ENCODE measurements at places on chromosomes 13 and 19.

- no peak for DNase-seq
Observed at GRCh38 chr13:40102360-40102727, 446.9 kb downstream of the COG6 start.

GRCh38 chr19:10766049-10766623, 48.3 kb downstream of the DNM2 start:
- DNase-seq = no peak

GRCh38 chr19:51296336-51297093, 14.9 kb upstream of the IGLON5 start:
- no peak for DNase-seq

DNA sequence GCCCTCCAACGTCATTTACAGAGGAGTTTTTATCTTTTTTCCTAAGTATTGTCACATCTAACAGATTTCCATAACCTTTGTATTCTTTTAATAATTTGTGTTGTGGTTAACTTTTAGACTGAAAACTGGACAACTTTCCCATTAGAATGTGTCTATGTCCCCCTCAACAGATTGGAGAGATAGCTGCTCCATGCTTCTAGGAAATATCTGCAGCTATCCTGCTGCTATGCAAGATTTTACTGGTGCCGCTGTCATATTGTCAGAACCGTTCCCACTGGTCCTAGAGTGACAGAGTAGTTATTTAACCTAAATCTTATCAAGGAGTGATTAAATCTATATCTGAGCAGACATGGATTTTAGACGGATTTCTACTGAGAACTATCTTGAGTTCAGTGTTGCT, 130.0 kb downstream of the MAB21L1 start:
- DNase-seq = no peak

- peak; percentile 4 for DNase-seq
Observed at GRCh38 chr13:44300895-44301638, 72.6 kb upstream of the SERP2 start.

GRCh38 chr19:35718345-35719041, 690 bp downstream of the KMT2B start:
- no peak for DNase-seq

GRCh38 chr19:4012092-4012974, 4.8 kb downstream of the PIAS4 start:
- DNase-seq = no peak

DNA sequence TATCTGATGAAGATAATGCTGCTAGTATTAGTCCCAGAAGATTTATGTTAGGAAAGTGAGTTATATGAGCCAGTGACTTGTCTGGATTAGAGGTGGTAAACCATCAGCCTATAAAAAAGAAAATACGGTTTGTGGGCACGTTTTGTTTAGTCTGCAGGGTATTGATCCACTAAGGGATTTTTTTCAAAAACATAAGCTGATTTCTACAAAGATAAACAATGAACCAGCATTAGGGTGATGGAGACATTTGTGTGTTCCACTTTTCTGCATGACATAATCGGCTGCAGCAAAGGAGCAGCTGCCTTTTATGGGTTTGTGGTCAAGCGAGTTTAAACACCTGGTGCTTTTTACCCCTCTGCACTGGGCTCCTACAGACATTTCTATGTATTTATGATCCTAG, 836.4 kb upstream of the GPC6 start:
- DNase-seq = no peak

GRCh38 chr19:50649433-50650391, at the start of gene C19orf81:
C19orf81 (plus strand) TSS chr19:50649445; CDS start chr19:50649445, 0 bp downstream.
- DNase-seq = no peak

DNA sequence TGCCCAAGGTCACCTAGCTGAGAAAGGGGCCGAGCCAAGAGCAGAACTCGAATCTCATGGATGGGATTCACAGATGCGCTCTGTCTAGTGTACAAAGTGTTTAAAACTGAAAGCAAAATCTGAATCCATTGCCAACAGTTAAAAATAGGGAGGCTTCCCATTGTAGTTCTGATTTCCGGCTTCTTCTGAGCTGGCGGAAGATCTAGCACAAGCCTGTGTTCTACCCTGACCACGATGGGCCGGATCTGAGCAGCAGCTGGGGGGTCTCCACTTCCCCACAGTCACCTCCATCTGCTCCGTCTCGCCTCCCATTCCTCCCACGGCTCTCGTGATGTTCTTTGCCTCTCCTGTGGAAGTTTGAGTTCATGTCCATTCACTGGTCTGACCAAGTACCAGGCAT, 2.4 kb downstream of the CACNG8 start:
- no peak for DNase-seq

GRCh38 chr19:34126966-34127365, 45.3 kb upstream of the LSM14A start:
- DNase-seq = no peak

- no peak for DNase-seq
Observed at GRCh38 chr19:53532362-53532761, 5.6 kb upstream of the ZNF331 start.

- no peak for DNase-seq
Observed at GRCh38 chr19:53086949-53087348, 16.3 kb downstream of the ZNF160 start.

DNA sequence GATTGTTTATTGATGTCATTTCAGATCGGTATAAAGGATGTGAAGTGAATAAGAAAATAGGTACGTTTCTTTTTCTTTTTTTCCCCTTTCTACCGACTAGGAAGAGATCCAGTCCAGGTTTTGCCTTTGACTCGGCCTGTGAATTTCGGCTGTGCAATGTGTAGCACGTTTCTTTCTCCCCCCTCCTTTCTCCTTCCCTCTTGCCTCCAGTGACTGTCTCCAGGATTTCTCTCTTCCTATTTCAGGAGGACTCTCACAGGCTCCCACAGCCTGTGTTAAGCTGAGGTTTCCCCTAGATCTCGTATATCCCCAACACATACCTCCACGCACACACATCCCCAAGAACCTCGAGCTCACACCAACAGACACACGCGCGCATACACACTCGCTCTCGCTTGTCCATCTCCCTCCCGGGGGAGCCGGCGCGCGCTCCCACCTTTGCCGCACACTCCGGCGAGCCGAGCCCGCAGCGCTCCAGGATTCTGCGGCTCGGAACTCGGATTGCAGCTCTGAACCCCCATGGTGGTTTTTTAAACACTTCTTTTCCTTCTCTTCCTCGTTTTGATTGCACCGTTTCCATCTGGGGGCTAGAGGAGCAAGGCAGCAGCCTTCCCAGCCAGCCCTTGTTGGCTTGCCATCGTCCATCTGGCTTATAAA, at the start of gene GPC6:
TSS of gene GPC6 (plus strand) at position 185 of the 657 bp plus-strand sequence.
- no peak for DNase-seq

- no peak for DNase-seq
Observed at GRCh38 chr13:48251611-48252081, 18.6 kb downstream of the ITM2B start.

DNA sequence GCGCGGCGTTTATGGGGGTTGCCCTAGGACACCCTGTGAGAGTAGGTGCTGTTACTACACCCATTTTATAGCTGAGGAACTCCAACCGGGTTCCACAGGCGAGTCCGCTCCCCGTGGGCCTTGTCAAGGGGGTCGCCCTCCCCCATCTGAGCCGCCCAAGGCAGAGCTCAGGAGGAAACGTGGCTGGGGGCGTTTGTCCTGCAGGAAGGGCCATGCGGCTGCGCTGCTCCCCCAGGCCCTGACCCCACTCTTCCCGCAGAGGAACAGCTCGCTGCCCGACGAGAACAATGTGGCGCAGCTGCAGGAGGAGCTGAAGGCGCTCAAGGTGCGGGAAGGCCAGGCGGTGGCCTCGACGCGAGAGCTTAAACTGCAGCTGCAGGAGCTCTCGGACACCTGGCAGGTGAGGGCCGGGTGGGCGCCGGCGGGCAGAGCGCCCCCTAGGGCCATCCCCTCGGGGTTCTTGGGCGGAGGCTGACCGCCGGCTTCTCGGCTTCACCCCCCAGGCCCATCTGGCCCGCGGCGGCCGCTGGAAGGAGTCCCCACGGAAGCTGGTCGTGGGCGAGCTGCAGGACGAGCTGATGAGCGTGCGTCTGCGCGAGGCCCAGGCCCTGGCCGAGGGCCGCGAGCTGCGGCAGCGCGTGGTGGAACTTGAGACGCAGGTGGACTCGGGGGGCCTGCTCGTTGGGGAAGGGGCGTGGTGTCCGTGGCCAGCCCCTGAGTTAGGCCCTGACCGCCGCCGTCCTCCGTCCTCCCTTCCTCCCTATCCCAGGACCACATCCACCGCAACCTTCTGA, 12.4 kb downstream of the PRR36 start:
- DNase-seq = no peak

DNA sequence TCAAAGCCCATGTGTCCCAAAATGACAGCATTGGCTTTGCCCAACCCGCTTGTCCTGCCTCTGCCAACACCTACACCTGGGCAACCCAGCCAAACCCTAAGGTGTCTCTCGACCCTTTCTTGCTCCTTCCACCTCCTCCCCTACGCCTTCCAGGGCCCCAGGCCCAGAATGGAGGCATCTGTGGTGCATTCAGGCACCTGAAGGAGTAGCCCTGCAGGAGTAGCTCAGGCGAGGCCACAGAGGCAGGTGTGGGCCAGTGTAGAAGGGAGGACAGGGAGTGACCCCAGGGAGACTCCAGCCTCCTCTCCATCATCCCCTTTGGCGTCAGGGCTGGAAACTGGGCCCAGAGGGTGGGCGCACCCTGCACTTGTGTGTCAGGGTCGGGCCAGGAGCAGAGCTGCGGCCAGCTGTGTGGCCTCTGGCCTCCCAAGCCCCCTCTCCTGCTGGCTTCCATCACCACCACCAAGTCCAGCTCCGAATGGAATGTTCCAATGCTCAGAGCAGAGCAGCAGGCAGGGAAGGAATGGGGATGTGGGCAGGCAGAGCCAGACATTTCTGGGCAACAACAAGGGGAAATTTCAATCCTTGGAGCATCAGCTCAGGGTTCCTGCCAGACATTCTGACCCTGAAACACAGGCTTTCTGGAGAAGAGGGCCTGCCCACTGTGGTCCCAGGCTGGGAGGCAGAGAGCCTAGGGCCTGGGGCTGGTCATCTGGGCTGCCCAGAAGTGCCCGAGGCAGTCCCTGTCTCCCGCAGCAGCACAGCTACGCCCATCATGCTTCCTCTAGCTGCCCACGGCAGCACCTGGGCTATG, 16.4 kb downstream of the PLEKHF1 start:
- no peak for DNase-seq

GRCh38 chr19:58572818-58573657, at the start of gene MZF1:
MZF1 (minus strand) TSS chr19:58573335; CDS start chr19:58571389, 1,946 bp downstream.
- DNase-seq = peak; percentile 99

DNA sequence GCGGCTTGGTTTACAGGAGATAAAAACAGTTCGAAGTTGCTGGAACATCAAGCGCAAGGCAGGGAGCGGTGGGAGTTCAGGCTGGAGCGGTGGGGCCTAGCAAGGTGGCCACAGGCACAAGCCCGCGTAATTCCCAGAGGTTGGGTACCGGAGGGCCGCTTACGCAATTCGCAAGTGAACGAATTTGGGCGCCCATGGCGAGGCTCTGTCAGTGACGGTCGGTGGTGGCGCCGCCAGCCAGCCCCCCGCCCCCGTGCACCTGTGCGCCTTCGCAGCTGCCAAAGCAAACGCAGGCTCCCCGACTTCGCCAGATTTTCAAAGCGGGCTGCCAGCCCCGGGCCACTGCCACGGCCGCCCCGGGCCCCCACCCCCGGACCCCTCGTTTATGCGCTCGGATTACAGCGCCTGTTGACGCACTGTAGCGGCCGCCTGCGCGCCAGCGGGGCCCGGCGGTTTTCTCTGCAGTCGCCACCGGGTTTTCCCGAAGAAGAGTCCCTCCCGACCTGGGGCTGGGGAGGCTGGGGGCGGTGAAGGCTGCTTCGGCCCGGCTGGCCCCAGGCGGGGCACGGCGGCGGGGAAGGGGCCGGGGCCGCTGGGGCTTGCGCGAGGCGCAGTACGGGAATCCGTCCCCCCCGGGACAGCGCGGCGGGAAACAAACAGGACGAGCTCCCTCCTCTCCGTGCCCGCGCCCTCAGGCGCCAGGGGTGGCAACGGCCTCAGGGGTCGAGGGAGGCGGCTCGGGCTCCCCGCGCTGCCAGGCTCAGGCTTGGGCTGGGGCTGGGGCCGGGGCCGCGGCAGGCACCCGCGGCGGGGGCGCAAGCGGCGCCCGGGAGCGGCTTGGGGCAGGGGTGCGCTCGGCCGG, 709 bp downstream of the N4BP2L1 start:
- peak; percentile 22 for DNase-seq

DNA sequence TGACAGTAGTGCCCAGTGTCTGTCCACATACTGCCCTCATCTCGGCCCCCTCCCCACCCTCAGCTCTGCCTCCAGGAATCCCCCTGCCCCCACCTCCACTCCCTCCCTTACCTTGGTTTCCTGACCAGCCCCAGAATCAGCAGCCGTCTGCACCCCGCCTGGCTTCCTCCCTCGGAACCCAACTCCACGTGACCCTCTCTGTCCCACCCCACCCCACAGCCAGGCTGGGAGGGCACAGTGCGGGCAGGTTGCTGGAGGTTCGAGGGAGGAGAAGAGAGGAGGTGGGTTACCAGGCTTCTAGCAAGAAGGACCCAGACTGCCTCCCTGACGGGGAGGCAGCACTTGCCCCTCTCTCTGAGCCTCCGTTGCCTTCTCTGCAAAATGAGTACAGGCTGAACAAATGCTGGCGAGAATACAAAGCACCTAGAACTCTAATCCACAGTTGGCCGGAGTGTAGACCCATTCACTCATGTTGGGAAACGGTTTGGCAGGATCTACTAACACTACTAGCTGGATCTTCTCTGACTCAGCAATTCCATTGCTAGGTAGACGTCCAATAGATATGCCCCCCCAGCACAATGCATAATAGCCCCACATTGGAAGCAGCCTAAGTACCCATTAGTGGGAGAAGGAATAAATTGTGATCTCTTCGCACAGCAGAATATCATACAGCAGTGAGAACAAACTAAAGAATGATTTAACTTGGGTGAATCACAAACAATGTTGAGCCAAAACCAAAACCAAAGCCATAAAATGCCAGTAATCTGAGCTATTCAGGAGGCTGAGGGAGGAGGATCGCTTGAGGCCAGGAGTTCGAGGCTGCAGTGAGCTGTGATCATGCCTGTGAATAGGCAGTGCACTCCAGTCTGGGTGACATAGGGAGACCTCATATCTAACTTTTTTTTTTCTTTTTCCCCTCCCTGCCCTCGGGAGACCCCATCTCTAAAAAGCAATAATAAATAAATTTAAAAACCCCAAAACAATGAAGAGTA, at the start of gene RASAL3:
TSS of gene RASAL3 (minus strand) at position 151 of the 992 bp plus-strand sequence. CDS start 186 bp downstream, outside the sequence.
- peak; percentile 54 for DNase-seq

DNA sequence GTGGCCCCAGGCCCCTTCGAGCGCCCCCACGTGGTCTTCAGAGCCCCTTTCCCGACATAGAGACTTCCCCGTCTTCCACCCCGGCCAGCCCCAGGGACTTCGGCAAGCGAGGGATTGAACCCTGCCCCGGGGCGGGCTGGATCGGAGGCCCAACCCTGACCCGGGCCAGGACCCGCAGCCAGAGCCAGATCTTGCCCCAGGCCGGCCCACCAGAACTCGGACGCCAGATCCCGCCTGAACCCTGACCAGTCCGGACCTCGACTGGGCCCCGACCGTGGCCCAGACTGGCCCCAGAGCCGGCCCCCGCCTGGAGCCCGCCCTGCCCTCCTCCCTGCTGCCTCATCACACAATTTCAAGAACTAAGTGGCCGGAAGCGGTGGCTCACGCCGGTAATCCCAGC, 253 bp upstream of the TPTE2 start:
- DNase-seq = no peak

DNA sequence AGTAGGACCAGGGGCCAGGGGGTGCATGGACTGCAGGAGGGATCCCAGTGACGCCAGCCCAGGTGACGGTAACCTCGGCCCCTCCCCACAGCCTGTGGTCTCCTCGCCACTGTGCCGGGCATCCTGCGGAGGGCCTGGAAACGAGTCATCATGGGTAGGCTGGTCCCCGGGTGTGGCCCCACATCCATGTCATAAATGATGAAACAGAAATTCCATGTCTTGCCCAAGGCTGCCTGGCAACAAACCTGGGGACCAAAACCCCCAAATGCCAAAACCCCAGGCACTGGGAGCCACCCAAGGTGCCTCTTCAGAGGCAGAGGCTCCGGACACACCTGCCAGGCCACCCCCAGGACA, 20.9 kb downstream of the MAP2K2 start:
- no peak for DNase-seq
